GM23338 (cell line): ENCODE measurements at places on chromosomes 3 and 15. TPM values are rescaled to one million over a fixed set of nuclear protein-coding genes. Genes with fewer than 3 reads are reported as not detected.

GRCh38 chr15:57122080-57122840, 203.8 kb downstream of the TCF12 start:
- no peaks in the 10 kb centered on the region for H3K36me3 ChIP-seq
- no peak overlapping the region for H3K4me3 ChIP-seq
- no peaks in the 10 kb centered on the region for H3K27me3 ChIP-seq
- H3K4me1 ChIP-seq, result peaks cover 34% of the 10 kb centered on the region
- DNase-seq, result no peak
- 0 out of 2 replicates have a peak overlapping the region, but pooled peaks have one; percentile 10 for H3K27ac ChIP-seq

DNA sequence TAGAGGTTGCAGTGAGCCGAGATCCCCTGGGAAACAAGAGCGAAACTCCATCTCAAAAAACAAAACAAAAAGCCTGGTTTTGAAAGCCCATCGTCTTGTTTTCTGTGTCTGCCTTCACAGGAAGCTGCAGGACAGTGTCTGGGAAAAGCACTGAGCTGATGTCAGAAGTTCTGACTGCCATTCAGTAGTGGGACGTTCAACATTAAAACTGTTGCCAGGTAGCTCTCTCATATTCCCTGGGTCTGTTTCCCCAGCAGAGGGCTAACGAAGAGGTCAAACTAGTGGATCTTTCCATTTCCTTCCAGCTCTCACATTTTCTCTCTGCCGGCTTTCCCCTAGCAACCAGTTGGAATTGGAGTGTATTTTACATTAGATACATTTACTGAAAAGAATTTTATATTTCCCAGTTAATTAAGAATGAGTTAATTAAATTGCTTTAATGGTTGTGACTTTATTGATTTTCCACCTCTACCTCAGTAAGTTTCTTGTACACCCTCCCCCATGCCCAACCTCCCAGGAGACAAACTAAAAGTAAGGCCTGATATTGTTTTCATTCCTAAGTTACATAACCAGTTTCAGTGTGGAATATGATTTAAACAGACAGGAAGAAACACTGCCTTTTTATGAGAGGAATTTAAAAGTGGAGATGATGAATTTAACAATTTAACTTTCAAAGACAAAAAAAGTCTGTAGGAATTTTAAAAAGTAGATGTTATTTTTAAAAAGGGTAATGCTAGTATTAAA, 29.9 kb downstream of the RCN2 start:
- no peak overlapping the region for H3K4me3 ChIP-seq
- H3K36me3 ChIP-seq, result no peaks in the 10 kb centered on the region
- H3K4me1 ChIP-seq, result peaks cover 5% of the 10 kb centered on the region; the same call in 1 of the 2 replicates
- H3K27ac ChIP-seq, result no peak overlapping the region

- no peak overlapping the region for H3K4me3 ChIP-seq
- no peaks in the 10 kb centered on the region for H3K27me3 ChIP-seq
- no peaks in the 10 kb centered on the region for H3K4me1 ChIP-seq
- H3K36me3 ChIP-seq, result peaks cover 42% of the 10 kb centered on the region; the same call in 1 of the 2 replicates
These were observed 61.0 kb downstream of the TOP2B start for GRCh38 chr3:25603703-25604102.

GRCh38 chr3:110243081-110243480, 828.5 kb upstream of the NECTIN3 start:
- no peaks in the 10 kb centered on the region for H3K36me3 ChIP-seq
- DNase-seq, result no peak
- H3K27ac ChIP-seq, result no peak overlapping the region
- H3K4me1 ChIP-seq, result 0 out of 2 replicates have a peak, but pooled peaks cover under 1% of the 10 kb centered on the region
- H3K4me3 ChIP-seq, result no peak overlapping the region

DNA sequence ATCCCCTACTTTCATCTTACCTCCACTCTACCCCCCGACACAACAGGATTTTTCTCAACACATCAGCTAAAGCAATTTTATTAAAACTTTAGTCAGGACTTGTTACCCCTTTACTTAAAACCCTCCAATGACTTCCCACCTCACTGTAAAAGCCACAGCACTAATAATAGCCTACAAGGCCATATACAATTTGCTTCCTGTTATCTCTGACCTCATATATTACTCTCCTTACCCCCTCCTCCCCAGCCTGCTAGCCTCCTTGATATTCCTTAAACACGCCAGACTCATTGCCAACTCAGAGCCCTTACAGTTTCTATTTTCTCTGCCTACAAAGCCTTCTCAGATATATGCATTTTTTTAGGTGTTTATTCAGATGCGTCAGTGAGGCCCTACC, 54.4 kb downstream of the DCUN1D1 start:
- peaks cover under 1% of the 10 kb centered on the region; the same call in 1 of the 2 replicates for H3K4me1 ChIP-seq
- H3K27me3 ChIP-seq, result no peaks in the 10 kb centered on the region
- H3K27ac ChIP-seq, result no peak overlapping the region; the same call in 1 of the 2 replicates

GRCh38 chr3:57864853-57865252, 108.7 kb downstream of the SLMAP start:
- H3K4me3 ChIP-seq, result no peak overlapping the region
- no peak overlapping the region for H3K27ac ChIP-seq
- H3K36me3 ChIP-seq, result no peaks in the 10 kb centered on the region; the same call in 1 of the 2 replicates
- peak; percentile 36 for DNase-seq
- H3K4me1 ChIP-seq, result no peaks in the 10 kb centered on the region

- H3K4me1 ChIP-seq, result no peaks in the 10 kb centered on the region
- H3K36me3 ChIP-seq, result no peaks in the 10 kb centered on the region
- no peak overlapping the region for H3K4me3 ChIP-seq
- no peaks in the 10 kb centered on the region for H3K27me3 ChIP-seq
These were observed 40.5 kb downstream of the COL8A1 start for GRCh38 chr3:99678896-99679295.

- H3K4me3 ChIP-seq, result no peak overlapping the region
- DNase-seq, result no peak
- no peaks in the 10 kb centered on the region for H3K36me3 ChIP-seq
- H3K27me3 ChIP-seq, result no peaks in the 10 kb centered on the region
- no peak overlapping the region for H3K27ac ChIP-seq
- H3K4me1 ChIP-seq, result 0 out of 2 replicates have a peak, but pooled peaks cover 3% of the 10 kb centered on the region
These were observed 142.7 kb upstream of the IGF1R start for GRCh38 chr15:98505611-98506031.

DNA sequence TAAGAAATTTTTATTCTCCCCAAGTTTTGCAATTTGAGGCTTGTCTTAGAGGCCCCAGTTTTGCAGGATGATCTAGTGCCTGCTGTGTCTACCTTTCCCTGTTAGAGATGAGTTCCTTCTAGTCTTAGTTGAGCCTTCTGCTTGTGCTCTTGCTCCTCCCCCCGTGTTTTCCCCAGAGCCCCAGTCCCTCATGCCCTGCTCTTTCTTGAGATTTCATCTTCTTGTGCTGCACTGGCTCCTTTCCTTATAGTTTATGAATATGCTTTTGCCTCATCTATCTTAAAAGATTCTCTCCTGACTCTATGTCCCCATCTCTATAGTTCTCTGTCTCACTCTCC, 4.7 kb downstream of the GAP43 start:
- H3K36me3 ChIP-seq, result no peaks in the 10 kb centered on the region
- H3K27me3 ChIP-seq, result peaks cover 13% of the 10 kb centered on the region; the same call in 1 of the 2 replicates
- H3K4me3 ChIP-seq, result no peak overlapping the region
- no peak overlapping the region for H3K27ac ChIP-seq

DNA sequence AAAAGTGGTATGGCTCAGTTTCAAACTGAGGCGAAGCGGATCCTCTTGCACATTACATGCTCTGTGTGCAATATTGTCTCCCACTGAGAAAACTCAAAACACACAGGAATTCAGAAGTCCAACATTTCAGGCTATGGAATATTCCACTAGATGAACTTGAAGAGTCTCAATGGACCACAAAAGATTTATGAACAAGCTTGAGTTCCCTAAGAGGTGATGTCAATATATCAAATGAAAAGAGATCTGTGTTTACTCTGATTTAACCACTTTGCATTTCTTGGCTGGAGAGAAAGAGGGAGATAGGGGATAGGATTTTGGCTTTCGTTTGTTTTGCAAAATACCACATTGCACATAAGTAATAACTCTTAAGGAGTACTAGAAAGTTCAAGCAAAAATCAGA, 20.3 kb downstream of the PDZRN3 start:
- H3K27ac ChIP-seq, result no peak overlapping the region
- no peaks in the 10 kb centered on the region for H3K27me3 ChIP-seq
- no peak for DNase-seq
- H3K4me1 ChIP-seq, result peaks cover 28% of the 10 kb centered on the region
- H3K4me3 ChIP-seq, result no peak overlapping the region

DNA sequence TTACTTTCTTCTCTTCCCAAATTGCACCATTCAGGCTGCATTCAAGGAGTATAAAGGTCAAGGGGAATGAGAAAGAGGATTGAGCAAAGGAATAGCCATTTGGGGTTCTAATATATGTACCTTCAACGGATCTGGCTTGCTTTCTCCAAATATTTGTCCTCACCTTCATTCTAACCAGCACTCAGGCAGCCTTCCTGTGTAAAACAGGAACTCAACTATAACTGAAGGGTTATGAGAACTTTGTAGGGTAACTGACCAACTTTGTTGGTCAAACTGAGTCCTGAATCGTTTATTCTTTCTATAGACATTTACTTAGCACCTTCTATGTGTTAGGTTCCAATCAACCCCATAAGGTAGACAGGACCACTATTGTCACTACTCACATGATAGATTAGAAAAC, 5.1 kb upstream of the CPOX start:
- no peak for DNase-seq

SEMA6D gene
- 0.97 and 4.0 TPM in 2 replicates for total RNA-seq

GOLGA8Q gene
- total RNA-seq, result not detected in 2 replicates

C2CD4B gene
- 1.3 and 1.5 TPM in 2 replicates for total RNA-seq

CFAP92 gene
- 1.6 and 2.1 TPM in 2 replicates for total RNA-seq

RPL39L gene
- 70.6 and 73.8 TPM in 2 replicates for total RNA-seq

MYZAP gene
- 0.66 and 1.5 TPM in 2 replicates for total RNA-seq
